ENCODE measurements at places on chromosomes 12 and 14.

- no peak for DNase-seq
Measured at GRCh38 chr14:100893228-100893601, 10.3 kb downstream of the RTL1 start.

GRCh38 chr12:65603438-65604351 is 220.6 kb upstream of the HMGA2 start:
- DNase-seq: no peak

DNA sequence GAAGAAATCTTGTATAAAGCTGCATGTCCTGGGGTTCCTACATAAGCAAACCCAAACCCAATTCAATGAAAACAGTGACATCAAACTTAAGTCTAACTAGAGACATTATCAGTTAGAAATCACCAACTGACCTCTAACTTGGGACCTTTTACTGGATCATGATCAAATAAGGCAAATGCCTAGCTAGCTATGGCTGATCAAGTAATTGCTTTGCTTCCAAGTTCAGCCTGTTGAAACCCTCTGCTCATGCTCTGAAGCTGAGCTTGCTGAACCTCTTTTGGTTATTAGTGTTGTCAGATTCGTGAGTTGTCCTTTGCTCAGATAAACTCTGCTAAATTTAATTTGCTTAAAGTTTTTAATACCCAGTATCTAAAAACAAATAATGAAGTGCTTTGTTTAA is 28.9 kb downstream of the ZDHHC17 start:
- no peak for DNase-seq

DNA sequence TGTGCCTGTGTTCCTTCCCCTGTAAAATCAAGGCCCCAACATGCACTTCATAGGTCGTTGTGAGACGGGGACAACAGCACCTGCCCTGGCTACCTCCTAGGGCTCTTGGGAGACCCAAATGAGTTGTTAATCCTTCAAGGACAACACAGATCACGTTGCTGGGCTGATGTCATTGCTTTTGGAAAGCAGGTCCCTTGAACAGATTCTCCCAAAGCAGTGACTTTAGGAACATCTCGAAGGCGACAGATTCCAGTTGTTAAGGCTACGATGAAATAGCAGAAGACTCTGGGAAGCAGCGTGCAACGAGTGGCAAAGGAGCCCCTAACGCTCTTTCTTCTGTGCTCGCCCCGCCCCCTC is 26.2 kb upstream of the MAP1LC3B2 start:
- DNase-seq: no peak

DNA sequence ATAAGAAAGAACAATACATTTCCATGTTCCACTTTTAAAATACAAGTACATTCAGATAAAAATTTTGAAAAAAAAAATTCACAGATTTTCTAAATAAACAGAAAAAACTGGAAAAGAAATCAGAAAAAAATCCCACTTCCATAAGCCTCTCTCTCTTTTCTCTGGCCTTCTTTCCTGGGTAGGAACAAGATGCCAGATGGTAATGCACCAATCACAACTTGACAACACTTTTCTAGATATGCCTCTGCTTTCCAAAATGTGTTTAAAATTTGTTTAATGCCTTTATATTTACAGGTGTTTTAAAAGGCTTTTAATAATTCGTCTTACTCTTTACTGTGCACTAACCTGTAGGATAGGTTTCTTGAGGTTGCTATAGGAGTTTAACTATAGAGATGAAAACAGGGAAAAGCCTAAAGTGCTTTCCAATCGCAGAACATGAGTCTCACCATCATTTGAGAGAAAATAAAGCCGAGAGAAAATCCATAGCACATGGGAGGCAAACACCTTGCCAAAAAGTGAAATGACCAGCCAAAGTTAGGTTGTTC is 74.2 kb downstream of the TMTC1 start:
- DNase-seq: no peak

- DNase-seq: no peak
Measured at GRCh38 chr12:122081697-122082221, 3.2 kb downstream of the MLXIP start.

All from NCI-H187 treated with DMSO at 0.1 percent for 48 hours (cell line).